Hair follicle dermal papilla cell (primary cell): ENCODE measurements at places on chromosomes 2 and 18. TPM values are rescaled to one million over a fixed set of nuclear protein-coding genes. Genes with fewer than 3 reads are reported as not detected.

The NEU2 gene
- total RNA-seq, result not detected in 2 replicates

The LRP1B gene
- 0.12 and 0.32 TPM in 2 replicates for total RNA-seq

The UGT1A10 gene
- not detected in 2 replicates for total RNA-seq

The RAPGEF4 gene
- 0.61 and 2.8 TPM in 2 replicates for total RNA-seq

The TEX44 gene
- total RNA-seq, result not detected in 2 replicates

The MLPH gene
- total RNA-seq, result 13.0 and 14.0 TPM in 2 replicates

The PIEZO2 gene
- 49.3 and 57.1 TPM in 2 replicates for total RNA-seq

The CDK15 gene
- total RNA-seq, result 2.8 and 4.7 TPM in 2 replicates

The MOGAT1 gene
- total RNA-seq, result not detected in 2 replicates

The DES gene
- 1.9 and 2.6 TPM in 2 replicates for total RNA-seq

The SLC19A3 gene
- total RNA-seq, result not detected in 2 replicates

The LTBP1 gene
- total RNA-seq, result 334 and 576 TPM in 2 replicates

The CPS1 gene
- total RNA-seq, result 21.4 and 25.3 TPM in 2 replicates

The CHCHD5 gene
- total RNA-seq, result 7.1 and 10.7 TPM in 2 replicates

The KRTCAP3 gene
- total RNA-seq, result 0.32 TPM in 1 of 2 replicates, not detected in the other

The CYTIP gene
- not detected in 2 replicates for total RNA-seq

The CHRNG gene
- not detected in 2 replicates for total RNA-seq

The HNMT gene
- total RNA-seq, result 31.0 and 37.5 TPM in 2 replicates

The MOB4 gene
- total RNA-seq, result 36.4 and 40.4 TPM in 2 replicates

The DAW1 gene
- total RNA-seq, result not detected in 2 replicates

The MEP1B gene
- total RNA-seq, result 0.12 TPM in 1 of 2 replicates, not detected in the other

The KIAA2012 gene
- not detected in 2 replicates for total RNA-seq

The PLCL1 gene
- total RNA-seq, result 1.6 and 3.2 TPM in 2 replicates

The TNFAIP6 gene
- total RNA-seq, result 13.1 and 38.5 TPM in 2 replicates

The CAMKMT gene
- 7.5 and 9.1 TPM in 2 replicates for total RNA-seq

The TMEM150A gene
- 15.9 and 22.7 TPM in 2 replicates for total RNA-seq

The AFF3 gene
- 4.0 and 11.2 TPM in 2 replicates for total RNA-seq

The ANKRD23 gene
- total RNA-seq, result 1.8 and 2.9 TPM in 2 replicates

The C2orf81 gene
- total RNA-seq, result 3.1 and 3.8 TPM in 2 replicates

The CNRIP1 gene
- 27.4 and 28.9 TPM in 2 replicates for total RNA-seq

The PTH2R gene
- 0.16 TPM in 1 of 2 replicates, not detected in the other for total RNA-seq

The ALPI gene
- total RNA-seq, result not detected in 2 replicates

The SULT1C3 gene
- not detected in 2 replicates for total RNA-seq

The FAM237A gene
- total RNA-seq, result not detected in 2 replicates

The RTP5 gene
- total RNA-seq, result not detected in 2 replicates

The OR6B2 gene
- not detected in 2 replicates for total RNA-seq

The SMYD1 gene
- not detected in 2 replicates for total RNA-seq

The CFAP53 gene
- 0.12 and 0.32 TPM in 2 replicates for total RNA-seq

The SLC1A4 gene
- 24.2 and 31.5 TPM in 2 replicates for total RNA-seq

The ASXL3 gene
- 1.3 and 1.6 TPM in 2 replicates for total RNA-seq

The G6PC2 gene
- total RNA-seq, result not detected in 2 replicates

The PXDN gene
- 119 and 188 TPM in 2 replicates for total RNA-seq

The NT5C1B gene
- total RNA-seq, result not detected in 2 replicates

The PAX8 gene
- total RNA-seq, result 9.2 and 19.8 TPM in 2 replicates
